ENCODE measurements at places on chromosomes 2 and 18.

- no peak for DNase-seq
Measured at GRCh38 chr2:176117823-176118371, 1.3 kb downstream of the HOXD10 start.

GRCh38 chr2:127347734-127348392 is 39.9 kb downstream of the MAP3K2 start:
- no peak for DNase-seq

DNA sequence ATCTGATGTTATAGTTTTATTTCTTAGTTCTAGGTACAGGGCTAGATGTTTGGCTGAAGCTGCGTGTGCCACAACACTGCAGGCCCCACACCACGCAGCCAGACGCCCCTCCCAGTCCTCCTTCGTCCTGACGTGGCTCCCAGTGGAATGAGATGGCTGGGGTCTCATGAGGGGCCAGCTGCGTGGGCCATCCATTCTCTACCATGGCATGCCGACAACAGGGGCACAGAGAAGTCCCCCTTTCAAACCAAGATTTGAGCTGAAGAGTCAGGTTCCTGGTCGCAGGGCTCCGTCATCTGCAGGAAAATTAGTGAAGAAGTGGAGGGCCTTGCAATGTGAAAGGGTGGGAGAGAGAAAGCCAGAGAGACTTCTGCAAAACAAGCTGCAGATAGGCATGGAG is 64.5 kb downstream of the PARD6G start:
- DNase-seq: no peak

DNA sequence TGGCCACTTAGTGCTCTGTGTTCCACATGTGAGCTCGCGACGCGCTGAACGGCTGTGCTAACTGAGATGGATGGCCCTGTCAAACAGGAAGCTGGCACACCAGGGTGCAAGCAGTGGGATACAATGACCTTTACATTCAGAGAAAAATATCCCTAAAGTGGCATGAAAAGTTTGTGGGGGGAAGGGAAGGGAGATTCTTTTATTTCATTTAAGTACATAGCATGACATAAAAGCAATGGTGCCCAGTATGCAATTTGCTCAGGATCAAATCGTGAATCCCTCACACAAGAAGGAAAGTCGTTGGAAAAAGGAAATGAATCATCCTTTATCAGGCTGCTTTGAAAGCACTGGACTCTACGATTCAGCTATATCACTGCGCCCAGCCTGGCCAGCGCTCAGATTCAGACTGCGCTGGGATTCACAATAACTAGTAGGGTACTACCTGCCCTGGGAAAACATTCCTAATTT is 26.0 kb downstream of the SATB2 start:
- no peak for DNase-seq

DNA sequence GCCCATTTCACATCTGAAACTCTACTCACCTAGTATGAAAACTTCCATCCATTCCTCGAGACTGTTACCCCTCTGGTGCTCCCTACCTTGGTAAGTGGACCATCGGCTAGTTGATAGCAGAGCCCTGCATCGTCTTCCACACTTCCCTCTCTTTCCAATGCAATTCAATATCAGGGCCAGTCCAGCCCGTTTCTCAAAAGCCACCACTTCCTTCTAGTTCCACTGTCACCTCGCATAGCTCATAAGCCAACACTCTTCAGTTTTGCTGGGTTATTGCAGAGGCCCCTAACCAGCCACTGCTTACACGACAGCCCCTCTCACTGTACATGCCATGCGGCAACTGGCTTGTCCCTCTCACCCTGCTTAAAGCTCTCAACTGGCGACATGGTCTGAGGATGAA is 10.2 kb upstream of the ZNF407 start:
- DNase-seq: no peak

GRCh38 chr18:79530821-79531220 is 135.1 kb downstream of the NFATC1 start:
- no peak for DNase-seq

DNA sequence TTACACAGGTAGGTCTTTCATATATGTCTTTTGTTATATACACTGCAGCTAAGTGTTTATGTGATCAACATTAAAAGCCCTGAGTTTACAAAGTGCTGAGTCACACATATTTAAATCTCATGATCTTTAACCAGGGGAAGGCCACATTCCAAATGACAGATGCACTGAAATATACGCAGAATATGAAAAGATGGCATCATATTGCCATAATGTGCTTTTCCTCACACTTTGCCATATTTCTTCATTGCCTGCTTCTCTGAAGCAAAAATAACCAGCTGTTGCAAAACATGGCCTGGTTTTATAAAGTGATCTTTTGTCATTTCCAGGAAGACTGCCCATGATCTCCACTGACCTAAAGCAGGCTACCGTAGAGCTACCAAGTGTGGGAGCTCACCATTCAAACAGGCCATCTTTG is 93.5 kb upstream of the MAPRE2 start:
- DNase-seq: no peak

DNA sequence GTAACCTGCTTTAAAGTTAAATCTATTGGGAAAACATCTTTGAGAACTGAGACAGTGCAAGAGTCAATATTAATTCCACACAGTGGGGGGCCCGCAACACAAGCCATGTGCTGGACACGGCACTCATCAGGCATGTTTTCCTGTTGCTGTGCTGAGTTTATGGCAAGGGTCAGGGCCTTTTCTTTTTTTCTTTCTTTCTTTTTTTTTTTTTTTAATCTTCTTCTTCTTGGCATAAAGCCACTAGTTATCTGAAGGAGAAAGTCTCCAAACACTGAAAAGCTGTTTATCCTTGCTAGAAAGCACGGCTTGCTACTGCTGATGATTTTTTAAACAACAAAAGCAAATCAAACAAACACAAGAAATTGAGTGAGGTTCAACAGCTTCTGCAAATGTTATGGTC is 252.1 kb downstream of the ZNF521 start:
- no peak for DNase-seq

- no peak for DNase-seq
Measured at GRCh38 chr2:138421315-138421970, 80.1 kb upstream of the SPOPL start.

- peak; percentile 16 for DNase-seq
Measured at GRCh38 chr2:68152681-68153347, 4.9 kb upstream of the PNO1 start.

DNA sequence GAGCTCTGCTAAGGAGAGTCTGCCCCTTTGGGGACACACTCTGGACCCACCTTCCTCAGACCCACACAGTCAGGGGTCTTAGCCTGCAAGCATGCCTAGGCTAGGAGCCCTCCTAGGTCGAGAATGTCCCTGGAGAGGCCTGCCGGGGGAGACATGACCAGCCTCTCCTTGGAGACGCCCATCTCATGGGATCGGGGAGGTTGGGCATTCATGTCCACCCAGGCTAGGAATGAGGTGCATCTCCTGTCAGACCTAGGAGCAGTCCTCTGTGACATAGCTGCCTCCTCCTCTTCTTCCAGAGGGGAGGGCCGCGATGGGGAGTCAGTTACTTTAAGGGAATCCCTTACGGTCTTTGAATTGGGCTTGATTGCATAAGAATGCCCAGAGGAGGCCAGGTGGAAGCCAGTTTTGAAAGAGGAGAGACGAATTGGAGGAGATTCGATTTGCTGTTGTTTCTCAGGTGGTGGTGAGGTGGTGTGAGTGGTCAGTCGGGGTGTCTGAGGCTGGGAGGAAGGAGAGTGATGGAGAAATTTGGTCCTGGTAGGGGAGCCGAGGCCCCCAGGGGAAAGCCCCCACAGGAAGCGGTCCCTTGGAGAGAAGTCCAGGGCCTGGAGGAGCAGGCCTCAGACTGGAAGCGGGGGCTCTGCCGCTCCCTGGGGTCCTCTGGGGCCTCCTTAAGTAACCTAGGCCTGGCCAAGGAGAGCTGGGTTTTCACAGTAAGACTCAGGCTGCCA is 241.3 kb downstream of the DYSF start:
- DNase-seq: no peak

- DNase-seq: no peak
Measured at GRCh38 chr2:227616631-227617030, 667 bp upstream of the SCYGR4 start.

- no peak for DNase-seq
Measured at GRCh38 chr2:94767336-94767735, 103.9 kb upstream of the TEKT4 start.

- DNase-seq: no peak
Measured at GRCh38 chr2:123061534-123061933, 963.6 kb upstream of the CNTNAP5 start.

DNA sequence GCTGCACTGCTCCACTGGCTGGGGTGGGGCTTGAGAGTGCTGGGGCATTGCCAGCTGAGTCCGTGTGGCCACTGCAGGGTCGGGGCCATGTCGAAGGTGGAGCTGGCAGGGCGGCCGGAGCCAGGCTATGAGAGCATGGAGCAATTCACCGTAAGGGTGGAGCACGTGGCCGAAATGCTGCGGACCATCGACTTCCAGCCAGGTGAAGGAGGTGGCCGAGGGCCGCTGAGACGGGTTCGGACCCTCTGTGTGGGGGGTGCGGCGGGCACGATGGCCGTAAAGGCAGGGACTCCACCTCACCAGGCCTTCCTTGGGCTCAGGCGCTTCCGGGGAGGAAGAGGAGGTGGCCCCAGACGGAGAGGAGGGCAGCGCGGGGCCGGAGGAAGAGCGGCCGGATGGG is 2.1 kb downstream of the UCN start:
- DNase-seq: no peak

GRCh38 chr18:9434122-9434701 is 41.1 kb upstream of the RALBP1 start:
- DNase-seq: no peak

GRCh38 chr18:61400016-61400635 is 66.9 kb downstream of the CDH20 start:
- no peak for DNase-seq

GRCh38 chr2:237538001-237538720 is 28.2 kb upstream of the PRLH start:
- DNase-seq: no peak

DNA sequence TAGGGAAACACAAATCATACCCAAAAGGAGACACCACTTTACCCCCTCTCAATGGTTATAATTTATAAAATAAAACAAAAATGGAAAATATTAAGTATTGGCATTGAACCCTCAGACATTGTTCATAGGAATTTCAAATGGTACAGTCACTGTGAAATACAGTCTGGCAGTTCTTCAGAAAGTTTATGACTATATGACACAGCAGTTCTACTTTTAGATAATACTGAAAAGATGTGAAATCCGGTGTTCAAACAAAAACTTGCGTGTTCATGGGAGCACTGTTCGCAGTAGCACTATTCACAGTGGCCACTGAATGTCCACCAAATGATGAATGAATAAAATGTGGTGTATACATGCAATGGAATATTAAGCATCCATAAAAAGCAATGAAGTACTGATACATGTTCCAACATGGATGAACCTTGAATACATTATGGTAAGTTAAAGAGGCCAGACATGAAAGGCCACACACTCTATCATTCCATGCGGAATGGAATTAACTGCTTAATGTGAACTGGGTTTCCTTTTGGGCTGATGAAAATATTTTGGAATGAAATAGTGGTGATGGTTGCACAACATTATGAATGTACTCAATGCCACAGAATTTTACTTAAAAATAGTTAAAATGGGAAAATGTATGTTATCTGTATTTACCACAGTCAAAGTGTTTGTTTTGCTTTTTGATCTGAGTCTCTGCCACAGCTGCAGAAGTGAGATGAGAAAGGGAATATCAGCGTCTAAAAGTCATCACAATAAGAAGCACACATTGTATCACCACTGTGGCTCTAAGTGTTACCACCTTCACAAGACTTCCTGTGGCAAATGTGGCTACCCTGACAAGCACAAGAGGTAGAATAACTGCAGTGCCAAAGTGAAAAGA is 864.6 kb downstream of the SUCLG1 start:
- no peak for DNase-seq

DNA sequence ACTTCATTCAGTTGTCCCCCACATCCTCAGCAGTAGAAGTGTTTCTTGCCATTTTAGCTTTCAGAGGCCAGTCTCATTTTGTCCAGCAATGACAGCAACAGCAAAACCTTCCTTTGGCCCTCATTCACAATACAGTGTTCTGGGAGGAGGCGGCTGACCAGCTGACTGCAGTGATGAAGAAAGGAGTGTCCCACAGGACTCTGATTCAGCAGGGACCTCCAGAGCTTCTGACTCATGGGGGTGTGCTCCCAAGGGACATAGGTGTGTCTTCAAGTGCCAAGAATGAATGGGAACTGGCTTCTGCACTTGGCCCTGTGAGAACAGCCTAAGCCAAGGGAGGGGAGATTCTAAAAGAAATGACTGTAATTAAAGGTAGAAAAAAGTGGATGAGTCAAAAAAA is 147.0 kb upstream of the PELI1 start:
- DNase-seq: no peak

- no peak for DNase-seq
Measured at GRCh38 chr2:39989888-39990287, 210.8 kb upstream of the THUMPD2 start.

GRCh38 chr2:152584301-152584700 is 133.0 kb downstream of the PRPF40A start:
- DNase-seq: no peak

DNA sequence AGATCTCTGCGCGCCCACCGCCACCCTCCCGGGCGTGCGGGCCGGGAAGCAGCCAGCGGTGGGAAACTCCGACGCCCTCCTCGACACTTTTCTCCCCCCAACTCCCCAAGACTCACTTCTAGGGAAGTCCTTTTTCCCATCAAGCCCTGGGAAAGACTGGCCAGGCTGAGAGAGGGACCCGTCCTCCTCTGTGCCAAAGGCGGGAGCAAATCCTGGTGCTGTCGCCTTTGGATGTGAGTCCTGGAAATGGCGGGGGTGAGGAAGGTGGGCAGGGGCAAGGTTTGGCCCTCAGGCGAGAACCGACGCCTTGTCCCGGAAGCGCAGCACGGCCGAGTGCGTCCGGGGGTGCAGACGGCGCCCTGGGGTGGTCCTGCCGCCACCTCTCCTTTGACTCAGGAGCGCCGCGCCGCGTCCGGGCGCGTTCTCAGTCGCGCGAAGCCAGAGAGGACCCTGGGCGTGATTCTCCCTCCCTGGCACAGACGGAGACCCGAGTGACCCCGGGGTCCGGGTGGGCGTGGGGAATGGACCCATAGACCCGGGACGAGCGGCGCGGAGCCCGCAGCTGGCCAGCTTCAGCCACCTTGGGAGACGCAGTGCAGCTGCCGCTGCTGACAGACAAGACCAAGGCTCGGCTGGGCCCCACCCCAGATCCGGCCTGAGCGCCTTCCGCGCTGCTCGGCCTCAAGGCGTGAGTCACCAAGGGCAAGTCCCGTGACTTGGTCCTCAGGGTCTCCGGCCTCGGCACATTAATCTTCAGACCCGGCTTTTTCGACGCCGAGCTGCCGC is 3.5 kb upstream of the LBX2 start:
- DNase-seq: no peak

DNA sequence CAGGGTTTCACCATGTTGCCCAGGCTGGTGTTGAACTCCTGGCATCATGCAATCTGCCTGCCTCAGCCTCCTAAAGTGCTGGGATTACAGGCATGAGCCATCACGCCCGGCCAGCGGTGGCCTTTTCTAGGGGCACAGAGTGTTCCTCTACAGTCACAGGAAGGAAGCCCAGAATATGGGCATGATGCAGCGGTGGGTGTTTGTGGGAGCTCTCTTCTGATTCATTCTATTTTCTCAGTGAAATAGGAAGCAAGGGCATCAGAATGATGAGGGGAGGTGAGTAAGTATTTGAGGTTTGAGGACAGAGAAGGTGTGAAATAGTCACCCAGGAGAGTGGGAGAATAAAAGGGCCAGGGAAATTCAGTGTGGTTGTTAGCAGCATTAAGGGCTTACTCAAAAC is 70.3 kb upstream of the PSME4 start:
- no peak for DNase-seq
